ENCODE measurements at places on chromosomes 7 and 10.

DNA sequence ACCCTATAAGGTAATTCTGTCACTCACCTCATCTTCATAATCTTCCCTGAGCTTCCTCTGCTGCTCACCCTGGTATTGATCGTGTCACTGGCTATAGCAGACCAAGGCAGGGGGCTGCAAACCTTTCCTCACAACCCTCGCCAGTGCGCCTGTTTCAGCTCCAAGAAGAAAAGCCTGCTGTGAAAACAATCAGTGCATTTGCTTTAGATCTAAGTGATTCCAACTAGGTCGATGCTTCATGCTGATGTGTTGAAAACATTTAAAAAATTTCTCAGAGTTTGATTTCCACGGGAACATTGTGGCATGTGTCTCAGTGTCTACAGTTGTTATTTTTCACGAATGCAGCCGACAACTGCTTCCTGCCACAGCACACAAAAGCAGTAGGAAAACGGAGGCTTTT is 27.3 kb downstream of the POU6F2 start:
- no peak for DNase-seq

GRCh38 chr10:71136036-71136721 is 76.2 kb upstream of the UNC5B start:
- peak; percentile 3 for DNase-seq

DNA sequence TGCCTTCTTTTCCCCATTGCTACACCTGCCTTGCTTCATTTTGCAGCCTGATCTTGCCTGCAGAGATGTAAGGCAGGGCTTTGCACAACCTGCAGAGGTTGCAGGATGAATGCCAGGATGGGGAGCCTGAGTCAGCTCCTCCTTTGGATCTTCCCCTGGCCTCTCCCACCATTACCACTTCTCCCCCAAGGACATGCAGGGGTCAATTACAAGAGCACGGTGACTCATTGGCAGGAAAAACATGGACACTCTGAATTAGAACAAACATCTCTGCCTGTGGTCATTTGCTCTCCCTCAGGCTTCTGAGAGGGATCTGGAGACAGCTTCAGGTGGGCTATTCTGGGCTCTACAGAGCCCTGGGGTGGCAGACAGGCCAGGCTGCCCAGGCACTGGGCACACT is 89.2 kb downstream of the HERPUD2 start:
- DNase-seq, result no peak

DNA sequence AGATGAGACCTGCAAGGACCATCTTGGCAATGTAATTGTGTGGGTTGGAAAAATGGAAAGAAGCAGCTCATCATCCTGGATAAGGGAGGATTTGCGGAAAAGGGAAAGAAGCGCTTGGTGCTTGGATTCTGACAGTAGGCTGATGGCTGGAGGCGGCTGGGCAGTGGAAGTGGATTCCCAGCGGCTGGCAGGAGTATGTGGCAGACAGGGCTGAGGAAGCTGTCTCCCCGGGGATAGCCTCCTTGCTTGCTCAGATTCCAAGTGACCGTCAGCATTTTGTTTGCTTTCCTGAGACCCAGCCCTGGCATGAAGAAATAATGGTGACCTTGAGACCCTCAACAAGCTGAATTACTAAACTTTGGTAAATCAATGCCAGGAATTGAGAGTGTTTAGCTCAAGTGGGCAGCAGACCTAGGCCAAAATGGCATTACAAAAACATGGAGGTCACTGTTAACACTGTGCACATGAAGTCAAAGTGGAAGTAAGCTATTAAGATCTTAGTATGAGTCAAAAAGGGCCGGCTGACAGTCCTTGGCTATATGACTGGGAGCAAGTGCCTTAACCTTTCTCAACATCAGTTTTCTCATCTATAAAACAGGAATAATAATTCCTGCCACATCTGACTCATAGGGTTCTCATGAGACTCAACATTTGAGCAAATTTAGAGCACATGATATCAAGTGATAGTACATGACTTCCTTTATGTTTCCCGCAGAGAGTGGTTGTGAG is 21.3 kb downstream of the SLC25A28 start:
- DNase-seq, result no peak

DNA sequence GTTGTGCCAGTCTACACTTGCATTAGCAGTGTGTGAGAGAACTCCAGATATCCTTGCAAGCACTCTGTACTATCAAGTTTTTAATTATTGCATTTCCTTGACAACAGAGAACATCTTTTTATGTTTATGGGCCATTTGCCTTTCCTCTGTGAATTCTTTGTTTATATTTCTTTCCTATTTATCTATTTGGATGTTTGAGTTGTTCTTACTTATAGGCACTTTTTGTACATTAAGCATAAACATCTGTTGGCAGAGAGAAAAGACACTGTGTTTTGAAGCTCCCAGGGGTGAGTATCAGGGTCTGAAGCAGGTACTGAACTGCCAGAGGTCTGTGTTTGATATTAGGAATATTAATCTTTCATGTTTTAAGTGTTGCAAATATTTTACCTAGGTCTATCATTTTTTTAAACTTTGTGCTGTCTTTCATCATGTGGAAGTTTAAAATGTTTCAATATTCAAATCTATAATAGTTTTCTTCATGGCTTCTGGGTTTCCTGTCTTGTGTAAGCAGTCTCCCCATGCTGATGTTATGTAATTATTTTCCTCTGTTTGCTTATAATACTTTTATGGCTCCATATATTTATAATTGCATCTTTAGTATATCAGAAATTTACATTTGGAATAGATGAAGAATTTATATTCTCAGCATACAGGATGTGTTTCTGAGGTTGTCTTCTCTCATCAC is 17.7 kb upstream of the PDCD4 start:
- DNase-seq, result no peak

DNA sequence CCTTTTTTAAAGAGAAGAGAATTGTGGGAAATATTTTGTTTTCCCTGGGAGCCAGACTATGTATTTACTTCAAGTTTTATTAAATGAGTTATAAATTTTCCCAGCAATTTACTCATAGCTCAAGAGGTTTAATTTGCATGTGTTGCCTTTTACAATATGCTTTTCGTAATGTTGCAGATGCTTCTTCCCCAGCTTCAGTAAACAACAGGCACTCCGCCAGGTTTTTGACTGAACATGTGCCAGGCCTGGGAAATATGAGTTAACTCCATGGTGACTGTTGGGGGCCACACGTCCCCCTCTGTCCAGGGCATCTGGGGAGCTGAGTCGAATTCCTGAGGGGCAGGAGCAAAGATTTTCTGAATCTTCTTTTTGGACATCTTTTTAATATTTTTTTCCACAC is 545.7 kb downstream of the LRMDA start:
- no peak for DNase-seq

- no peak for DNase-seq
Measured at GRCh38 chr10:80137920-80138319, 5.4 kb downstream of the PLAC9 start.

- no peak for DNase-seq
Measured at GRCh38 chr7:41825927-41826480, 123.1 kb upstream of the INHBA start.

GRCh38 chr7:112512451-112513210 is 31.8 kb downstream of the LSMEM1 start:
- DNase-seq, result no peak

GRCh38 chr10:2650328-2650727 is 417.0 kb upstream of the PFKP start:
- DNase-seq, result no peak

GRCh38 chr7:21945454-21946221 is at the start of gene CDCA7L:
Gene CDCA7L, minus strand, starts transcription at chr7:21945899. Its CDS starts 95 bp downstream, at chr7:21945804.
- no peak for DNase-seq

- DNase-seq, result no peak
Measured at GRCh38 chr7:45181286-45181960, 23.8 kb downstream of the RAMP3 start.

- peak; percentile 62 for DNase-seq
Measured at GRCh38 chr7:23273141-23273599, 26.0 kb upstream of the MALSU1 start.

DNA sequence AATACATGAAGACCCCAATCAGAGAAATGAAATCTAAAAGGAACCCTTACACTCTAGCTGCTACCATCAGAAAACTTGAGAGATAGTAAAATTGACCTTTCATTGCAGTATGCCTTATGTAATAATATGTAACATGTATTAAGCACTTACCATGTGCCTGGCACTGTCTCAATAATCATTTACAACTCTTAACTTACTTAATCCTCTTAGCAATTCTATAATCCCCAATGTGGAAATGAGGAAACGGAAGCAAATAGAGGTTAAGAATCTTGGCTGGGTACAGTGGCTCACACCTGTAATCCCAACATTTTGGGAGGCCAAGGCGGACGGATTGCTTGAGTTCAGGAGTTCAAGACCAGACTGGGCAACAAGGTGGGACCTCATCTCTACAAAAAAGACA is 29.8 kb upstream of the FHIP2A start:
- no peak for DNase-seq

GRCh38 chr7:7851381-7851780 is 117.2 kb upstream of the GLCCI1 start:
- no peak for DNase-seq

Data from SK-N-MC (cell line).